ENCODE measurements at places on chromosomes 4 and X.

GRCh38 chr4:142850478-142850877 is 4.4 kb upstream of the INPP4B start:
- no peak for DNase-seq

GRCh38 chr4:6271701-6272465 is 2.2 kb downstream of the WFS1 start:
- no peak for DNase-seq

GRCh38 chrX:123085311-123085940 is 98.7 kb upstream of the GRIA3 start:
- no peak for DNase-seq

- DNase-seq: no peak
These were observed 1662.1 kb upstream of the TENM3 start for GRCh38 chr4:180581061-180581460.

DNA sequence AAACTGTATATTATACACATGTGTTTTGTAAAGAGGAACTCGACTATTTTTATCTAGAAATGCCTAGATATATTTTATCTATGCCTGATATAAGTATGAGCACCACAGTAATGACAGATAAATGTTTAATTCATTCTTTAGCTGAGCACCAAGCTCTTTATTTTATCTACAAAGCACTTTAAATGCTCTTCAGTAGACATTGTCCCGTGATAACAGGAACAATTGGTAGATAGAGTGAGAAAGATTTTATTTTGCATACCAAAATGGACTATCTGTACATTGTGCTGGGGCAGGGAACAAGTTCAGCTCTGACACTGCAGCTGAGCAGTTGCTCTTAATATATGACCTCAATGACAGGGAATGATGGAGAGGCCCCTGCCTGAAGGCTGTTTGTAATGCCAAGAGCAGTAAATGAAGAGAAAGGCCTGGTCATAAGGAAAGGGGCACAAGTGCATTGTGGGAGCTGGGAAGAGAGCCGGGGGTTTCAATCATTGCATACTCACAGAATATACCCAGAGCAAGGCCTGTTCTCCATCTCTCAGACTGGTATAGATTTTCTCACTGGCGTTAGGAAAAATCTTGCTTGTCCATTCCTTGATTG is 57.3 kb downstream of the SEPTIN11 start:
- DNase-seq: no peak

DNA sequence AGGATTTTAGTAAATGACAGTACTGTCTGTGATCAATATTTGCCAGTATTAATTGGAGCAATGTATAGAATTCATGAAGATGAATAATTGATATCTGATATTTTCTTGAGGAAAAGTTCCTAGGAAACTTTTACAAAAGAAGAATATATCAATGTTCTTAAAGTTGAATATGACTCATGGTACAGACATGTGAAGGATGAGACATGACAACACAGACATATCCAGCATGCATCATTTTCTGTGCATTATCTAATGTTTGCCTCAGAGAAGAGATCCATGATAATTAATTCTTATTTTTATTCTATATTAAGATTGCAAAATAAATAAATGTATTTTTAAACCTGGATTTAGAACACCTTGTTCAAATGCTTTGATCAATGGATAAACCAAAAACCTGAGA is 452.9 kb upstream of the EPHA5 start:
- no peak for DNase-seq

DNA sequence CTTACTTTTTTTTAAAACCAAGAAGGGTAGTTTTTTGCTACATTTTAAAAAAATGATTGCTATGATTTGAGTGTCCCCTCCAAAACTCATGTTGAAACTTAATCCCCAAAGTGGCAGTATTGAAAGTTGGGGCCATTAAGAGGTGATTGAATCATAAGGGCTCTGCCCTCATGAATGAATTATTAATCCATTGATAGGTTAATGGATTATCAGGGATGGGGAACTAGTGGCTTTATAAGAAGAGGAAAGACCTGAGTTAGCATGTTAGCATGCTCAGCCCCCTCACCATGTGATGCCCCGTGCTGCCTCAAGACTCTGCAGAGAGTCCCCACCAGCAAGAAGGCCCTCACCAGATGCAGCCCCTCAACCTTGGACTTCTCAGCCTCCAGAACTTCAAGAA is 31.0 kb downstream of the SMIM43 start:
- DNase-seq: no peak

DNA sequence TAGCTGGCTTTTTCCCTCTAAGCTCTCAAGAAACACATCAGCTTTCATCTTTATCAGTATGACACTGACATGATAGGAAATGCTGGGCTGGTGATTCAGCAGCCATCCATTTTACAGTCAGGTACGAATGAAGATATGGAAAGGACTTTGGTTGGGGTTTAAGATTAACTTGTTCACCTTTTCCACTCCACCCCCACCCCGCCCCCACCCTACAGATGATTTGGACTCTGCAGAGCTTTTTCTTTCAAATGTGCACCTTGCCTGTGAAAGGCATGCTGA is 132.6 kb downstream of the AKAP4 start:
- DNase-seq: no peak

- no peak for DNase-seq
These were observed 125.0 kb downstream of the THOC2 start for GRCh38 chrX:123607806-123608205.
